NCI-H1092 (cell line): ENCODE measurements at places on chromosomes 3 and 15.

- DNase-seq, result peak; percentile 79
These were observed 164.0 kb downstream of the MINAR1 start for GRCh38 chr15:79595995-79596622.

DNA sequence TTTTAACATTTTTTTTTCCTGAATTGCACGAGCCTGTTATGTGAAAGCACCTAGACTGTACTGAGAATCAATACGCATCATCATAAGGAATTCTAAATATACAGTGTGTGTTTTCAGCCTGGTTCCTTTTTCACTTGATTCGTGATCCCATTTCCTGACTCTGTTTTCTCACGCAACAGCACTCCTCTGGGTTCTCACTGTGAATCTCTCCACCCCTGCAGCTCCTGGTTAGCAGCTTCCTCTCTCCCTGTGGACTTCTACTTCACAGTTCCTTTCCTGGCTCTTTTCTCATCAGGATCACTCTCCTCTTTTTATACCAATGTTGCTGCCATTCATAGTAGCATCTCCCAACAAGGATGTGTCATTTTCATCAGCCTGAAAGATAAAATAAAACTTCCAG is 297.2 kb downstream of the CADM2 start:
- DNase-seq, result no peak

- DNase-seq, result no peak
These were observed 35.9 kb downstream of the POC1A start for GRCh38 chr3:52118156-52118875.

DNA sequence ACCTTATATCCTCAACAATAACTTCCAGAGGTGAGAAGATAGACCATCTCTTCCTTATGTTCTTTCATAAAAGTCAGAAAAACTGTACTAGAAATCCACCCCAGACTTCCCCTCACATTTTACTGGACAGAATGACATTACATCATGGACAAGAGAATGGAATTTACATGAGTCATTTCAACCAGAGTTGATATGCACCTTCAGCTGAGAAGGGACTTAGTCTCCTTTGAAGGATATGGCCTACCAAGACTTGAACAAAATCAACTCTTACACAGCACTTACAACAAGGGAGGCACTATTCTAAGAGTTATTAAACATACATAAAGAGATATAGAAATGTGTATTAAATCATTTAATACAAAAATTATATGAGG is 380.0 kb upstream of the DPH6 start:
- no peak for DNase-seq

DNA sequence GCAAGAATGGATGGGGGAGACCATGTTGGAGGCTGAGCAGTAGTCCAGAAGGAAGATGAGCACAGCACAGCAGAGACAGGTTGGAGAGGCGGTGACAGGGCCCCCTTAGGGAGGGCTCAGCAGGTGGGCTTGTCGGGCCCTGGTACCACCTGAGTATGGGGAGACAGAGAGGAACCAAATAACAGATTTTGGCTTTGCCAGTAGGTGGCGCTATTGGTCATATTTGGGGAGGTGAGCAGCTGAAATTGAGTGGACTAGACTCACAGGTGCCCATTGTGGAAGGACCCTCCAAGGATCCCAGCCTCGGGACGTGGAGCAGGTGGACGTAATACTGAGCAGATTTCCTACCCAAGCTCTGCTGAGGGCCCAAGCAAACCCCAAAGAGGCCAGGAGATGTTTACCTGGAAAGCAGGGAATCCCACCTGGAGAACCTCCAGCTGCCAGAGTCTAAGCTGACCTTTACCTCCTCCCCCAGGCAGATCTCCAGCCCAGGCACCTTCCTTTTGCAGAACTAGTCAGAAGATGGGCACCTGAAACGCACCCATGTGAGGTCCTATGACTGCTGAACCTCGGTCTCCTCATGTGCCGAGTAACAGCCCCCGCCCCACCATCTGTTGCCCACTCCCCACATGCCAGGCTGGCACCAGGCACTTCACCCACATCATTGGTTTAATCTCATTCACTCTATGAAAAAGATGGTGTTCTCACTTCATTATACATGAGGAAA is 24.6 kb upstream of the CORO2B start:
- DNase-seq, result peak; percentile 77

GRCh38 chr3:56826831-56827722 is 25.3 kb upstream of the ARHGEF3 start:
- DNase-seq, result no peak

GRCh38 chr3:64190517-64191515 is 34.5 kb downstream of the PRICKLE2 start:
- DNase-seq, result no peak

DNA sequence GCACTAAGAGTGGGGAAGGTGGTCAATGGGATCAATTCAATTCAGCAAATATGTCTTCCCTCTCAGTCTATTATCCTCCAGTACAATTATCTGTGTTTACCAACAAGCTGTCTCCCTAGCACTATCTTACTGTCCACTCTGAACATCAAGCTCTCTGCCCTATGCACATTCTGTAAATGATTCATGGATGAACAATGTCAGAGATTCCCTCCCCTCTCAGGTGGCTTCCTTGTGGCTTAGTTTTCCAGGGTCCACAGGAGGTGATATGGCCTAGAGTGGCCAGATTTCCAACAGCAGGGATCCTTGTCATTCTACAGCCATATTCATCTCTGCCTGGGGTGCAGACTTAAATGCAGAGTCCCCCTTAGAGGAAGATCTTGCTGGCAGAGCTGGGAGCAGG is 225.1 kb downstream of the UACA start:
- no peak for DNase-seq

DNA sequence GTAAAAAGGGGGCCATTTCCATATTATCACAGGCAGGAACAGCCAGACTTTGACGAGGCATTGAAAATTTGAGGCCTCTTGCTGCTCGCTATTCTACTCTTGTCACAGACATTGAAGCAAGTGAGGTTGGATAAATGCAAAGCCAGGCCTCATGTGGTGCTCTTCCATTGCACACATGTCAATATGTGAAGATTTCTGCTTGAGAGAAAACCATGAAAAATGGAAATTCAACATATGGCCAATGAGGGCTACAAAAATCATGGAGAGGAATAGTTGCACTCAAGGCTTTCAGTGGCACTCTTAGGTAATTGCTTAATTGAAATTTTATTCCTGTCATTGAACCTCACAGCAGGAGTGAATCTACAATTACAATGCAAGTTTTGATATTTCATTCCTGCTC is 185.6 kb upstream of the MBNL1 start:
- peak; percentile 6 for DNase-seq

DNA sequence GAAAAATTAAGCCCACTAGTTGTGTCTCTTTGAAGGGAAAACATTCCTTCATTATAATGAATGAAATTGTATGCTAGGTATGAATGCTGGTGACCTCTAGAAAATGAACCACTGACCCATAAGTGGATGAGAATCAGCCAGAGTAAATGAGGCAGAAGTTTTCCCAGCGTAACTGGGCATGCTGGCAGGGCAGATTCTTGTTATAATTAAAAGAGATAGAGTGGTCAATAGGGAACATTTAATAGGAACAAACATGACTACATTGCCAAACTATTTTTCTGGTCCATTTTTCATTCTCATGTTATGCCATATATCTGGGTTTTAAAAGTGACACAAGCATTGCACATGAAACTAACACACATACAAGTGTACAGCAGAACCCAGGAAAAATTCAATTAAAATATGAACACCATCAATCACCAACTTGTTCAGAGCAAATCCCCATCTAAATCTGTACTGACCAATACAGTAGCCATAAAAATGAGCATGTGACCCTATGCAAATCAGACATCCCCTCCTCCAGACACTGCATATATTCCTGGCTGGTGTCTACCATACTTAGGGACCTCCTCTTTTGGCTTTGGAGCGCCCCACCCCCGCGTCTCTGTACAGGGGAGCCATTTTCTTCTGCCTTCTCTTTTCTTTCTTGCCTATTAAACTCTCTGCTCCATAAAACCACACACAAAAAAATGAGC is 4.0 kb downstream of the CLRN1 start:
- DNase-seq, result no peak

GRCh38 chr3:190840146-190840545 is 22.3 kb downstream of the GMNC start:
- no peak for DNase-seq
